HEK293T (cell line): ENCODE measurements at places on chromosomes 7 and 10.

GRCh38 chr7:157150882-157151281, 12.2 kb downstream of the UBE3C start:
- DNase-seq = peak; percentile 64

DNA sequence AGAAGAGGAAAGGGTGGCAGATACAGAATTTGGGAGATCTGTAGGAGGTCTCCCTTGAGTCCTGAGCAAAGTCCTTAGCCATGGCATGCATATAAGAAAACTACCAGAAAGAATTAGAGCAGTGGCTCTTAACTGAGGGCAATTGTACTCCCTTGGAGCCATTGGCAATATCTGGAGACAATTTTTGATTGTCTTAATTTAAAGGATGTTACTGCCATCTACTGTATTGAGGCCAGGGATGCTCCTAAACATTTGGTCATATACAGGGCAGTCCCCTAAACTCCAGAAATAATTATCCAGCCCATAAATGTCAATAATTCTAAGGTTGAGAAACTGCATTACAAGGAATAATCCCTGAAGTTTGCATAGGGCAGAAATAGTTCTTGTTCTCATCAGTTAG, 136.4 kb upstream of the ODAD2 start:
- no peak for DNase-seq

- DNase-seq = no peak
Measured at GRCh38 chr7:33325754-33326484, 196.6 kb downstream of the BBS9 start.

- no peak for DNase-seq
Measured at GRCh38 chr7:24440892-24441291, 132.4 kb upstream of the PALS2 start.

- no peak for DNase-seq
Measured at GRCh38 chr7:75572814-75573213, 80.7 kb downstream of the SPDYE5 start.

- DNase-seq = no peak
Measured at GRCh38 chr10:31926160-31926559, 2.5 kb downstream of the ARHGAP12 start.

- DNase-seq = no peak
Measured at GRCh38 chr7:149469806-149470205, 8.9 kb upstream of the ZNF777 start.

GRCh38 chr10:3873728-3874461, 88.9 kb upstream of the KLF6 start:
- DNase-seq = no peak

- DNase-seq = no peak
Measured at GRCh38 chr7:81973117-81973516, 203.3 kb upstream of the HGF start.

DNA sequence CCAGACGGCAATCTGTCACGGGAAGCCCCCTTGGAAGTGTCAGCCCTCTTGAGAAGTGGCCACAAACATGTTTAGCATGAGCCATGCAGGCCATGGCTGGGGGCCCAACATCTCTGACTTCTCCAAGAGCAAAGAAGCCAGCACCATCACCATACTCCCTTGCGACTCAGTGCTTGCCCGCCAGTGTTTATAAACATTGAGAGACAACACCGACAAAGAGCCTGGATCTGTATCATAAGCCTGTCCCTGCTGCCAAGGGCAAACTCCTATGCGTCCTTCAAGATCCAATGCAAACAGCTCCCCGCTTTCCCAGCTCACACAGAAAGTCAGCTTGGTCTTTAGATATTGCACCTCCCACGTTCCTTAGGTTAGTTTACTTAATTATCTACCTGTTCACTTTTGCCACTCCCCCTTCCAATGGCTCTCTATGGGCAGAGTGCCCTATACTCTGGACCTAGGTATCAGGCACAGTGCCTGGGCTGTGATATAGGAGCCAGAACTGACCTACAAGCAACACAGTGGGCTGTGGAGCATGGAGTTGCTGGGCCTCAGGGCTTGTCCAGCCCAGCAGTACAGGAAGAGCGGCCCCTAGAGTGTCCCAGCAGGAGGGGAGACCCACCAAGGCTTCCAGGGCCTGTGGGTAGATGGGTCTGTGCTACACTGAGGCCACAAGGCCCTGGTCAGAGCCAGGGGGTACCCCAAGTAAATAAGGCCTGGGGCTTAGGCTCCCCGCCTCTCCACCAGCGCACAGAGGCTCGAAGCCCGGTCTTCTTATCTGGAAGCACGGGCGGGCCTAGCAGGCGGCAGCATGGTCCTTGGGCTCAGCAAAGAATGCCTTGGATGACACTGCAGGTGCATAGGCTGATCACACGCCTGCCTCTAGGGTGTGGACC, 37.7 kb downstream of the CAMK2B start:
- DNase-seq = no peak

DNA sequence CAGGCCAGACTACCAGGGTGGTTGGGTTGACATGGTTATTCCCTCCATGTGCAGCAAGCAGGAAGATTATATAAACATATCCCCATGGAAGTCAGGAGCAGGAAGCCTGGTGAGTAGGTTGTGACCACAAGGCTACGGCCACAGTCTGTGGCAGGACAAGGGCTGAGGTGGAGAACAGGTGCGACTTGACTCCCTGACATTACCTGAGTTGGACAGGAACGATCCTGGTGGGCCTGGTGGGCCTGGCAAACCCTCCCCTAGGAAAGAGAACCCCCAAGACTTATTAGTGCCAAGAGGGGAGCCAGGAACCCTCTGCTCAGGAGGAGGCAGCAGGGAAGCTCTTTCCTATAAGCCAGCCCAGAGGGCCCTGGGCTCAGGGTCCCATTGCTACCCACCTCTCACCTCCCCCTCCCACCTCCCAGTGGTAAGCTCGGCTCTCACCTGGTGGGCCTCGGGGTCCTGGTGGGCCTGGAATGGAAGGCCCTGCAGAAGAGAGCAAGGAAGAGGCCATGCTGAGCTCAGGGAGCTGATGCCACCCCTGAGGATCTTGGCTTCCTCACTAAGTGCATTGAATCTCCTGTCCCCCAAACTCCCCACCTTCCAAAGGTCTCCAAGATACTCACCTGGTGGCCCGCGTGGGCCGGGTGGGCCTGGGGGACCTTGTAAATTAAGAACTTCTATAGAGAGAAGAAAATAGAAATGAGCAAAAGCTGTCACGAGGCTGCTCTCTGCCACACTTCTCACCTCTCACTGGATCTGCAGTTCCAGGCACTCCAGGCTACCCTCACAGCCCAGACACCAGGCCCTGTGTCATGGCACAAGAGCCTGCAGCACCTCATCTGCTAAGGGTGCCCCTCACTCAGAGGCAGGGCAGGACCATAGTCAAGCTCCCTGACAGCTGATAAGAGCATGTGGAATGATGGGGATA, 44.6 kb downstream of the COL17A1 start:
- DNase-seq = no peak

DNA sequence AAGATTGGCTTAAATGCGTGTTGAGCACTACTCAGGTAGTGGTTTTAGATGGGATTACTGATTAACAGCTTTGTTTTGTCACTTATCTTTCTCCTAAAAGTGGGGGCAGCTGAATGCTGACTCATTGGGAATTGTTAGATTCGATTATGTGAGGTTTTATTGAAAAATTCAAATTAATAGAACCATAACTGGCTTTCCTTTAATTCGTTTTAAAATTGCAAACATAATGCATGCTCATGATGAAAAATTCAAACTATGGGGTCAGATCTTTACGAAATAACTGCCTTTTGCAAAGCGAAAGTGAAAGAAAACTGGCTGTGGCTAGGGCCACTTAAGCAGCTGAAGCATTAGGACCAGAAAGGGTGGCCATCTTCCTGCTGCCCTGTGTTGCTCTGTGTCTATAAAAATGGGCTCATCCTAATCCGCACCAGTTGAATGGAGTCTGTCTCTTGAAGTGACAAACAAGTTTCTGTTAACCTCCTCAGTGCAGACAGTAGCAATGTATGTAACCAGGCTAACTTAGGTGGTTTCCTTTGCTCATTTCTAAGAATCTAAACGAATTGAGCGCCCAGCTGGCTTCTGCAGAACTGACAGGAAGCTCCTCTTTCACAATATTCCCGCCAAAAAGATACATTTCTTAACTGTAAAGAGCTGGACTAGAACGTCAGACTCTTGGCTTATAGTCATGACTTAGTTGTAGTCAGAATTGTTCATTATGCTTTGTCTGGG, 27.8 kb downstream of the DENND10 start:
- DNase-seq = no peak

DNA sequence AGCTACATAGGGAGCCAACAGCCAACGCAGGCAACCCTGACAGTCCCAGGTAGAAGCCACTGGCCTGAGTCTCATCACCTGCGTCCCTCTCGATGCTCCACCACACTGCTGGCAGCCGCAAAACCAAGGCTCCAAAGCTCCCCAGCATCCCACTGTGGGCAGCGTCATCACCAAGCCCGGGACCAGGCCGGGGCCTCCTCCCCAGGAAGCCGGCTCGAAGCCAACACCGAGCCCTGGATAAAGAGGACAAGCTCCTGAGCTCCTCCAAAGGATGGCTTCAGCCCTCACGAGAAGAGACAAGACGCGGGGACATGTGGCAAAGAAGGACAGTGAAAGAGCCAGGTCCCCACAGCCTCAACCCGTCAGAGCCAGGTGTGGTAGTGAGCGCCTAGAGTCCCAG, 23.9 kb downstream of the PARD3 start:
- DNase-seq = no peak
